ENCODE measurements at places on chromosomes 3 and 15.

DNA sequence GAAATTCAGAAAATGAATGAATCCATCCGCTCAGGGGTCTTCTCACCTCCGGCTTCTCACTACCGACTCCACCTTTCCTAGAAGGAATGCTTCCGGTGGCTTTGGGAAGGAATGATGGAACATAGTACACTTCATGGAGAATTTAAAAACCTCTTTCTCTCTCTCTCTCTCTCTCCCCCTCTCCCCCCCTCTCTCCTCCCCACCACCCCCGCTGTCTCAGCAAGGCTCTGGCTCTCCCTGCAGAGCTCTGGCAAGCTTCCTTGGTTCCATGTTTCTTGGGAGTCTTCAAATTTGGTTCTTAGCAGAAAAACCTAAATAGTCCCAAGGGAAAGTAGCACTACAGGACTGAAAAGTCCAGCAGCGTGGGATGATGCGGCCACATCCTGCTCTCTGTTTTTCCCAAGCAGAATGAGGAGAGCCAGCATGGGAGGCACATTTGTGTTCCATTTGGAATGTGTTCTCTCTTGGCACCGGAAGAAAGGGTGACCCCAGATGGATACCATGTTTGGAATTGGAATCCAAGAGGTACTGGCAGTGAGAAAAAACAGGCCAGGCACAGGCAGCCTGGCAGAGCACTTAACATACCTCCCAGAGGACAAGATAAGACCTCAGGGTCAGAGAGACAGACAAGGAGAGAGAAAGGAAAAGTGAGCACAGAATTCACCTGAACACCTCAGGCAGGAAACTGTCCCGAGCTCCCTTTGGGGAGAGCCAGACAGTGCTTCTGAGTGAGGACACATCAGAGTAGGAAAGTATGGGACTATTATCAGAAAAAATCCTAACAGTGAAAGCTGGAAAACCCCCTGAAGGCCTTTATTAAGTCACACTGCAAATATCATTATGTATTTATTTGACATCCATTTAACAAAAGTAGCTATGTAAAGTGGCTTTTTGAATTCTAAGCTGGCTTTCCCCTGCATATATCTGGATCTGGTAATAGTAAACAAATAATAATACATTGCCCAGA lies at the start of gene POPDC2:
TSS of gene POPDC2 (minus strand) at position 116 of the 967 bp plus-strand sequence. CDS start 166 bp downstream, outside the sequence.
- no peak for DNase-seq

GRCh38 chr3:153624310-153625030 lies 462.4 kb downstream of the RAP2B start:
- DNase-seq: no peak

DNA sequence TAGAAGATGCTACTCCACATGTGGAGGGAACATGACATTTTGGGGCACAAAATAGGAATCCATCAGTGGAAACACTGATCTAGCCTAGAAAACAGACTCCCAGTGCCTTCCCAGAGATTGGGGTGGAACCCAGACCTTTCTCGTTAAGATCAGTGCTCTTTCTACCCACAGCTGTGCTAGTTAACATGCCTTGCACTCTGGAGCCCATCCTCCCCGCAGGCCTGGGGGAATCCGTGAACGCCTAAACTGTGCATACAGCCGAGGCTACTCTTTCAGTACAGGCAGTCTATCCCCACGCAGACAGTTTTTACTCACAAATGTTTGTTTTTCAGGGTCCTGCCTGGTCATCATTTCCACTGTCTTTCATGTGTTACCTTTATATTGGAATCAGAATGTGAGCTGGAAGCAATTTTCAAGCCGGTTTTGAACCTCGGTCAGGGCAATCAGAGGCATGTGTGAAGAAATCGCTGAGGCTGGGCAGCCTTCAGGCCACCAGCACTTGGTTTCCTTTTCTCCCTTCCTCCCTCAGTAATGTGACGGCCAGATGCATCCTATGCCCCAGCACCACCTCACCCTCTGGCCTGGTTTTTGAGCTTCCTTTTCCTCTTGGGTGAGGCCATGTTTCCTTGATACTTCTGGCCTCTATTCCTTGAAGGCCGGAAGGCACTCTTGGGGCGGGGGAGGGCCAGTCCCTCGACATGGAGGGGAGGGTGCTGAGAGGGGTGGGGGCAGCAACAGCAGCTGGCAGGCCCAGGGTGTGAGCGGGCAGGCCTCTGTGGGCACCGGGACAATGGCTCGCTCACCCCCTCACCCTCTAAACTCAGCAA lies 123.6 kb upstream of the GALNT15 start:
- DNase-seq: no peak

DNA sequence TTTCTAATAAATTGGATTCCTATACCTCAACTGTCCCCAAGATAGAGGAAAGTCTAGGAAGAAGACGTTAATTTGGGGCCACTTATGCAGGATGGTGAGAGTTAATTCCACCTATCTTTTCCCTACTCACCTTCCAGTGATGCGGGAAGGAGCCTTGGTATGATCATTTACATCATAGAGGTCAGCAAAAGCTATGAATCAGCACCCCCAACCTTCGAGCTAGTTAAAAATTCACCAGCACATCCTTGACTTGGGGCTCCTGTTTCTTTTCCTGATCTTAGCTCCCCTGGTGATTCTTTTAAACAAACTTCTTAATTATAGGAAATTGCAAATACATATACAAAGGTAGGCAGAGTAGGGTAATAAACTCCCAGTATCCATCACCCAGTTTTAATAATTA lies 366.6 kb downstream of the SOX2 start:
- no peak for DNase-seq

DNA sequence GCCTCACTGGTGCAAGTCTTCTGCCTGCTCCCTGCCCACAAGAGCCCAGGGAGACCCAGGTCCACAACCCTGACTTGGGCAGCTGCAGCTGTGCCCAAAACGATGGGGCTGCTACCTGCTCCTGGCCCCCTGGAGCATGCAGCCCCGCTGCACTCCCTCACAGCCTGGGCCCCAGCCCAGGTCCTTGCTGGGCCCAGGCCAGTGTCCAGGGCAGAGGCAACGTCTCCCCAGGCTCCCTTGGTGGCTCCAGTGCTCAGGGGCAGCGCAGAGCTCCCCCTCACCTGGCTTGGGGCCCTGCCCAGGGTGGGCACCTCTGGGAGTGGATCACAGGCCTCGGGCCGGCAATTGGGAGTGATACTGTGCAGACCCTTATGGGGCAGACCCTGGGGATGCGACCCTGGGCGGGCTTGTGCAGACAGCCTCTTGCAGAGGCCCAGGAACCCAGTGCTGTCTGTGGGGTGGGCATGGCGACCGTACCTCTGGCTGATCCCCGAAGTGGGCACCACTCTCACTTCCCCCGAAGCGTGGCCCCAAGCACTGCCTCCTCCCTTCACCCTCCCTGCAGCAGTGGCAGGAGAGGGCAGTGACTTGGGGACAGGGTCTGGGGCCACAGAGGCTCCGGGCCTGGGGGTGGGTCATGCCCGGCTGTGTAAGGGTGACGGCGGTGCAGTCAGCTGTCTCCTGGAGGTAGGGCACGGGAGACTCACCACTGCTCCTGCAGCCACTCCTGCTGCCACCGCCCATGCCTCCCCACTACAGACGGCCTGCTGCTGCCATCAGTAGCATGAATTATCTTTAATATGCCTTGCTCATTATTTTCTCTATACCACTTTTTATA lies 255.9 kb downstream of the DOCK3 start:
- no peak for DNase-seq

DNA sequence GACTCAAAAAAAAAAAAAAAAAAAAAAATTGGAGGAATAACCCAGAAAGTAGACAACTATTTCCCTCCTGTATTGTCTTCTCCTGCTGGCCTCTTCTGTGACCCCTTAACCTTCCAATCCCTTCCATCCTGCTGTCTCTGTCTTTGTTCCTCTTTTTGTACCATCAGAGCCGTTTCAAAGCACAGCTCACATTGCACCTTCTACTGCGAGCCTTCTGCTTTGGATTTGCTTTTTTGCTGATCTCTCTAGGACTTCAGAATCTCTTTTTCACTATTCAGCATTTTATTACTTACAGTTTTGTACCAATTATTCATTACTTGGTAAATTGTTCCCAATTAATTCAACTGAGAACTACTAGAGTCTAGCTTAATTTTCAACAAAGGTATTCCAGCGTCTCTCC lies 284.0 kb upstream of the TBL1XR1 start:
- DNase-seq: no peak

DNA sequence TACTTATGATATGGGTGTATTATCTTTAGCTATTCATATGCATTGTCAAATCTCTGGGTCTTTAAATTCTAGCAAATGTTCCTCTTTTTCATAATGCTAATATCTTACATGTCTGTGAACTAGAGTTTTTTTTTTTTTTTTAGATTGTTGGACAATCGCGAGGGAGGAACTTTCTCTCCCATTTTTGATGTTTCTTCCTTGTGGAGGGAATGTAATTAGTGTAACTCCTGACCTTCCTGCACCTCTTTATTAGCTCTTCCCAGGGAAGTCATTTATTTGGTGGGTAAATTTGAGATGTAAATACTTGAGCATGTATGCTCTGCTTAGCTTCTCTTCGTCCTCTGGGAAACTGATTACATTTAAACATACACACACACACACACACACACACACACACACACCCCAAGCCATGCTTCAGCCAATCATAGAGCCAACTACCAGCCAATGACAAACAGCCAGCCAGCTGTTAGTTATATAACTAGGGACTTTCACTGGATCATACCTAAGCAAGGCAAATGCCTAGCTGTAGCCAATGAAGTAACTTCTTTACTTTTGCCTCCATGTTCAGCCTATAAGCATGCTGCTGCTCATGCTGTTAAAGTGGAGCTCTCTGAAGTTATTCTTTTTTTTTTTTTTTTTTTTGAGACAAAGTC lies 8.3 kb upstream of the USP8 start:
- peak; percentile 20 for DNase-seq

- DNase-seq: no peak
Observed at GRCh38 chr3:17810759-17811158, 68.3 kb upstream of the TBC1D5 start.

GRCh38 chr3:52886049-52886730 lies 11.2 kb downstream of the STIMATE start:
- no peak for DNase-seq

DNA sequence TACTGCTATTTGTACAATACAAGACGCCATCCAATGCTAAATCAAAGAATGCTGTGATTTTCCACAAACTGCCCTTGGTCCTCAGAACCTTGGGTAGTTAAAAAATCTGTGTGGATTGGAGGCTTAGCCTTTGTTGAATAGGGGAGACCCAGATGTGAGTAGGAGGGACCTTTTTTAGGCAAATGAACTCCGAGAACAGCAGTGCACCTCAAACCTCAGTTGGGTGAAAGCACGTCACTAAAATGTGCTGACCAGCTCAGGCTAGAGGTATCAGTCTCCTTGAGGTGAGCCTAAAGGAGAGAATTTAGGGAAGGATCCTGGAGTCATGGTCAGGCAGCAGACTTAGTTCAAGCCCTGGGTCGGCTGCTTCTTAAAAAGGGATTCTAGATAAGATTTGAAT lies 200.7 kb downstream of the SOX2 start:
- no peak for DNase-seq

GRCh38 chr3:23019596-23020300 lies 183.4 kb upstream of the UBE2E2 start:
- DNase-seq: no peak

GRCh38 chr3:144314946-144315345 lies 343.3 kb downstream of the DIPK2A start:
- no peak for DNase-seq

DNA sequence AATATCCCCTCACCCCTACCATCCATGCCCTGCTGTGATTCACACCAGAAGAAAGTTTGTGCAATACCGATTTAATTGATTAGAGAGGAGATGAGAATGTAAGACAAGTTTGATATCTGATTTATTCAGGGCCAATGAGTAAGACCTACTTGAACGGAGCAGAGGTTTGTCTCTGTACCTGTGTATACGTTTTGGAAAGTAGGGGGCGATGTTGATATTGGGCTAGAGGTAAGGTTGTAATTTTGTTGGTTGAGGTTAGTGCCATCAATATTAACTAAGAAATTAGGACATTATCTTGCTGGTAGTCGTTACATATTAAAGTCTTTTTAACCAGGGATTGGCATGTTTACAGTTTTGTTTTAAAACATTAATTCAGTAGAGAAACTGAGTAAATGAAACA lies 20.5 kb downstream of the EAF2 start:
- peak; percentile 16 for DNase-seq

- no peak for DNase-seq
Observed at GRCh38 chr3:53489787-53490458, 4.5 kb upstream of the CACNA1D start.

GRCh38 chr3:8827641-8828040 lies 58.2 kb upstream of the OXTR start:
- DNase-seq: no peak

DNA sequence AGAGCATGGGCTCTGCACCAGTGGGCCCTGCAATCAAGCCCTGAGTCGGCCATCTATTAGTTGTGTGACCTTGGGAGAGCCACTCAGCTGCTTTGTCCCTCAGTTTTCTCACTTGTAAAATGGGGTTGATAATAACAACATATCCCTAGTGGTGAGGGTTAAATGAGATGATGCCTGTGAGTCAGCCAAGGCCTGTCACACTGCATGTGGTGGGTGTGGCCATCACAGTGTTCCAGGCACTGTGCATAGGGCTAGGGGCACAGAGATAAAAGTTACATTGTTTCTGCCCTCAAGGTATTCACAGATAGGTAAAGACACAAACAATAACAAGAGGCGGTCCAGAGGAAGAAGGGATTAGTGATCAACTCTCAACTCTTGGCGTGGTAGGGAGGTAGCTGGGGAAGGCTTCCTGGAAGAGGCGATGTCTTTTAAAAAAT lies 19.5 kb downstream of the SMAD6 start:
- no peak for DNase-seq

DNA sequence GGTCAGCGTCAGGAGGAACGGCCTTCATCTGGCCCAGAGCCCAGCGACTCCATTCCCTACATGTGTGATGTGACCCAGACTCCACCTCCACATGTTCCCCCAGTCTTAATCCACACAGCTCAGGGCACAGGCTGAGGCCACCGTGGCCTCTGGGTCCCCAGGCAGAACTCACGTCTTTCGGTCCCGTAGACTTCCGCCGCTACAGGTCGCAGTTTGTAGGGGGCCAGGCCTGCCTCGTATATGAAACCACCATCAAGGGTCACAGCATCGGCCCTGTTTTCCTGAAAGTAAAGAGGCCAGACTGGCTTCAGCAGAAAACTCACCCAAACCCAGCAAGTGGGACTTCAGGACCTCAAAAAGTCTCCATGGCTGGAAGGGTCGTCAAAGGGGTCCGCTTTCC lies 8.6 kb downstream of the LTF start:
- DNase-seq: no peak

GRCh38 chr15:27223179-27223578 lies 252.2 kb downstream of the GABRG3 start:
- DNase-seq: no peak

- peak; percentile 78 for DNase-seq
Observed at GRCh38 chr15:54374184-54374952, 396.1 kb downstream of the UNC13C start.

DNA sequence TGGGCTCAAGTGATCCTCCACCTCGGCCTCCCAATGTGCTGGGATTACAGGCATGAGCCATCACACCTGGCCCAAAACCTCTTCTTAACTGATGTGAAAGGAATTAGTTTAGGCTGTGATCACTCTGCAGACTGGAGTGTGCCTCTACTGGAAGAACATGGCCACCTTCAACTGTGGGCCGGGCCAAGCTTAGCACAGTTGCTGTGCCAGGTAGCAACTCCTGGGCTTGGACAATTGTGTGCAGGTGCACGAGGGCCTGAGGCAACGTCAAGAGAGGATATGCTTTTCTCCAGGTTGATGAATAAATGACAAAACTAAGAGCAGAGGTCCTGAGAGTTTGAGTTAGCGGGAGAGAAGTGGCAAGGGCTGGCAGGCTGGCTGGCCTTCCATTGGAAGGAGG lies 6.5 kb downstream of the FAH start:
- DNase-seq: no peak

All from NCI-H524 (cell line).